ENCODE measurements at places on chromosomes 2 and 18.

- DNase-seq, result no peak
Measured at GRCh38 chr2:16391986-16392385, 273.6 kb downstream of the CYRIA start.

DNA sequence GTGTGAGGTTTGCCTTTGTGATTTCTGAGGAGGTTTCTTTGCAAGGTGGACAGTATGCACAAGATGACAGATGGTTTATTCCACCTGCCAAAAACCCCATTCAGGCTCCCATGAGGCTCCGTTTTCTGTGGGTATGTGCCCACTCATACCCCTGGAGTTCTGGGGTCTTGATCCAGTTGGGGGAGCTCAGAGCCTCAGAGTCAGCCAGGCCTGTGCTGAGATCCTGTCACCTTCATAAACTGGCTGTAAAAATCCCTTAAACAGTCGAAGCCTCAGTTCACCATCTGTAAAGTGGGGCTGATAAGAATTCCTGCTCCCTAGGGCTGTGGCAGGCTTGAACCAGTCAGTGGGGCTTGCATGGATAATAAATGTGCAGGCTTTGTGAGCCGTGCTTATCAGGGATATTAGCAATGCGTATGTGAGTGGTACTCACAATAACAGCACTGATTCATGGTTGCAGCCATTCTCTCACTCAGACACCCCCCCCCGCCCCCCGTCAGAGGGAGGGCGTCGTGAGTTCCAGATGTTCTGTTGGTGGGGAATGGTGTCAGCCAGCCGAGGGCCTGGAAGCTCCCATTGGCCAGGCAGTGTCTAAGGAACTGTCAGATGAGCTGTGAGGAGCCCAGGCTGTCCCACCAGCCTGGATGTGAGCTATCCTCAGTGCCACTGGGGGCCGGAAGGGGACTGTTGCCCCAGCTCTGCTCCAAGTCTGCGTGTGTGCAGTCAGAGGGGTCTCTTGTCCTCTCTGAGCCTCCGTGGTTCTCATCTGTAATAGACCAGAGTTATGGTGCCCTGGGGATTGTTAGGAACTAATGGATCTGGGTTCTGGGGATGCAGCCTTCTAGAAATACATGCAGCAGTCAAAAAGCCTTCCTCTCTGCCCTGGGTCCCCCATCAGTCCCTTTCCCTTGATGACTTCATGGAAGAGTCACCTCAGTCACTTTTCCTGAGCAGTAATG is 51.7 kb downstream of the KCNIP3 start:
- no peak for DNase-seq

DNA sequence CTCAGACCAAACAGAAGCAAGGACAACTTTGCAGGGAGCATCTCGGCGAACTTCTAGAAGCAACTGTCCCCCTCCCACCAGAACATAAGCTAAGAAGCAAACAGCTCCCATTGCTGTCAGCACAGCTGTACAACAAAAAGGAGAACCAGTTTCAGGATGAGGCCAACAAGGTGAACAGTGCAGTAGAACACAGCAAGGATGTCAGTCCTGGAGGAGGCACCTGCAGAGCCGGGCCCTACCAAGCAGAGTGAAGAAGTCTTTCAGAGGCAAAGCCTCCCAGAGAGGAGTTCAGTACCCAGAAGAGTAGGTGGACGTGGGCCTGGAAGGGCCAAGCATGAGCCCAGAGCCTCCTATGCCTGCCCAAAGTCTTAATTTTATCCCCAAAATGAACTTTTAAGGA is 1.0 kb downstream of the PASK start:
- DNase-seq, result no peak

GRCh38 chr2:157258520-157259326 is 1.2 kb downstream of the GALNT5 start:
- no peak for DNase-seq

DNA sequence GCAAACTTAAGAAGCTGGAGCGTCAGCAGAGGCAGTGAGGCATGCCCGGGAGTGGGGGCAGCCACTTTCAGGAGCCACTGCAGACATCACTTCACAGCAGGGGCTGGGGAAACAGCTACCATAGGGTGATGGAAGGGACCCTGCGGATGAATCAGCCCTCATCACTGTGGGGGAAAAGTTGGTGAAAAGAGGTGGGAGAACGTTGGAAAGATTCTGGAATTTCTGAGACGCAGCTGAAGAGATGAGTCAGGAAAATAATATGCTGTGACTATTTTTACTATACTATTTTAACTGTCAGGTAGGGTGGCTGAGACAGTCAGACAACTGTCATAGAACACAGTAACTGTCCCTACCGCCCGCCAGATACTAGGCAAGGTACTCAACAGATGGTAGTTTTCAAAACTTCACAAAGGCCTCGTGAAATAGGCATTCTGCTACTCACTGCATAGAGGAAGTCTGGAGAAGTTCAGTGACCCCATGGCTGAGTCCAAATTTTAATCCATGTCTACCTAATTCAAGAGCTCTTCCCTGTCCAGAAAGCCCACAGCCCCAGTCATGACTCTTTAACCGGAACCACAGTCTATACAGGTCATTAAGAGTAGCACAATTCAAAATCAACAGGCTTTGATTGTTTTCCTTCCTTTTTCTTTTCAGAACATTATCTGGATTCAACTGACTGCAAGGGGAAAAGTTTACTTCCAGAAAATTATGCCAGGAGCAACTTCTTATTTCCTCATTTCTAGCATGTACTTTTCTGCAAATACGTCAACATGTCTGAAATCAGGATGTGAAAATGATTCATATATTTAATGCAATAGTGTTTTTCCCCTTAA is 39.3 kb upstream of the EPB41L3 start:
- no peak for DNase-seq

- no peak for DNase-seq
Measured at GRCh38 chr2:56195563-56195962, 11.8 kb downstream of the CCDC85A start.

DNA sequence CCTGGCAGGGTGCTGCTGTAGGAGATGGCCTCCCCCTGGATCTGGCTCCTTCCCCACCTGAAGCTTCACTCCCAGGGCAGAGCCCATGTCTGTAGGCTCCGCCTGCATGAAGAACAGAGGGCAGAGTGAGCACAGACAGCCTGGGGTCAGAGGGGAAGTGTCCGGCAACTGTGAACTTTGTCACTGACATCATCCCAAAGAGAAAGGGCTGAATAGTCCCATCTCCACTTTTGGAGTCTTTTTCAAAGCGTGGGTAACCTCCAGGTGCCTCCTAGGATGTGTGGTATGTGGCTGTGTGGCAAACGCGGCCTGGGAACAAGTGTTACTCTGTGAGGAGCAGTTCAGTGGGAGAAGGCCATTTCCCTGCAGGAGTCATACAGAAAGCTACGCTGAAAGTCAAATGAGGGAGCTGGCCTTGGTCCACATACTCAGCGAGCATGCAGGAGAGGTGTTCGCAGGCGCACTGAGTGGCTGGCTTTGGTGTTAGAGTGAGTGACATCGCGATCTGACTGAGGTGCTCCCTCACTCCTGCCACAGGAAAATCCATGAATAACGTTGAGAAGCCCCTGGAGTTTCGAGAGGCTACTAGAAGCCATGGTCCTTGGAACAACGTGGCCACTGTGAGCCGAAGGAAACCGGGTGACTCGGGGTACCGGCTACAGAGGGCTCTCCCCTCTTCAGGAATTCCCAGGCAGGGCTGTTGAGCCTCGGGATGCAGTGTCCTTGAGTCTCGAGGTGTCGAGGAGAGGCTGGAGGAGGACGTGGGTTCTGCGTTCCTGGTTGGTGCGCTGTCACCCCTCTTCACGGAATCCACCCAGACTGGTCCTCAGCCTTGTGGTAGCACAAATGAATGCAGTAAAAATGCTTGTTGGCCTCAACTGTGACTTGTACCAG is 54.7 kb downstream of the CABLES1 start:
- DNase-seq, result no peak

- no peak for DNase-seq
Measured at GRCh38 chr2:232573042-232573441, 22.6 kb downstream of the EIF4E2 start.

DNA sequence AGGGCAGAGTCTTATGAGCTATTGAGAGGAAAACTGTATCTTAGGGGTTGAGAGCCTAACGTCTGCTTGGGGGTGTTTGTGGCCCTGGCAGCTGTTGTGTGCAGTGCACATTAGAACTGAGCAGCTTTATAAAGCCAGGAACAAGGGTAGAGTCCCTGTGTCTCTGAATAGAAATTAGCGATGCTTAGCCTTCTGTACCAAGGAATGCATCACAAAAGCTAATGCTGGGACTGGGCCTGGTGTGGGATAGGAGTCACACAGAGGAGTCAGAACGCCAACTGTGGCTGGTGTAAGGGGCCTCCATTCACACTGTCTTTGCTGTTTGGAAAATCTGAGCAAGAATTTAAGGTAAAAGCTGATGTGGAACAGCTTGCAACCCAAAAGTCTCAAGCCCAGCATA is 283.2 kb downstream of the SOX11 start:
- DNase-seq, result no peak

DNA sequence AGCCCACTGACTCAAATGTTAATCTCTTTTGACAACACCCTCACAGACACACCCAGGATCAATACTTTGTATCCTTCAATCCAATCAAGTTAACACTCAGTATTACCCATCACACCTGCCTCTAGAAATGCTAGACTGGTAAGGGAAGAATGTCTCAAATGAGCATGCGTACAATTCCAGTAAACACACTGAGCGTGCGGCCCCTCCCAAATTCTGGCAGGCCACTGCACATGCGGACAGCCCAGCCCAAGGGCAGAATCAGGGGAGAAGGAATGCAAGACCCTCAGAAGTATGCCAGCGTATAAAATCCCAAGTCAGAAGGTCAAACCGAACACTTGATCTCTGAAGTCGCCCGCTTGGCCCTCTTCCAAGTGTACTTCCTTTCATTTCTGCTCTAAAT is 7.6 kb upstream of the EMILIN2 start:
- no peak for DNase-seq

GRCh38 chr2:37827911-37828511 is 97.1 kb upstream of the RMDN2 start:
- DNase-seq, result peak; percentile 37

DNA sequence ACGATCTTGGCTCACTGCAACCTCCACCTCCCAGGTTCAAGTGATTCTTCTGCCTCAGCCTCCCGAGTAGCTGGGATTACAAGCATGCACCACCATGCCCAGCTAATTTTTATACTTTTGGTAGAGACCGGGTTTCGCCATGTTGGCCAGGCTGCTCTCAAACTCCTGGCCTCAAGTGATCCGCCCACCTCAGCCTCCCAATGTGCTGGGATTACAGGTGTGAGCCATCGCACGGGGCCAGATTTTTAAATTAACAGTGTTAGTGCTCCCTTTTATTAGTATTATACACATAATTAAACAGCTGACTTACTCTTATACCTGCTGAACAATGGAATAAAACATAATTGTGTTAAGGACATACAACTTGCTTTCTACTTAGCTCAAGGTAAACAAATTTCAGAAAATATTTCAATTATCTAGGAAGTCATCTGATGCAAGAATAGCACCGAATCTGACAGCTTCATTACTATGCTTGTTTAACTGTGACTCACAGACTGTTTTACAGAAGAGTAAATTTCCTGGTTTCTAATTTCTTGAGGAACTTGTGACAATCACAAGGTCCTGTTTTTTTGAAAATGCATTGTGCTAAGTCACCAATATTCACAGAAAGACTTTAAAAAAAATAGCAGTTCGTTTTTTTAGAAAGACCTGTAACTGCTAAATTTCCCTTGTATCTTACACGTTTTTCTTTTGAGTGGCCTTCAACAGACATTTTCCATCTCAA is 51.2 kb downstream of the SPIRE1 start:
- no peak for DNase-seq

DNA sequence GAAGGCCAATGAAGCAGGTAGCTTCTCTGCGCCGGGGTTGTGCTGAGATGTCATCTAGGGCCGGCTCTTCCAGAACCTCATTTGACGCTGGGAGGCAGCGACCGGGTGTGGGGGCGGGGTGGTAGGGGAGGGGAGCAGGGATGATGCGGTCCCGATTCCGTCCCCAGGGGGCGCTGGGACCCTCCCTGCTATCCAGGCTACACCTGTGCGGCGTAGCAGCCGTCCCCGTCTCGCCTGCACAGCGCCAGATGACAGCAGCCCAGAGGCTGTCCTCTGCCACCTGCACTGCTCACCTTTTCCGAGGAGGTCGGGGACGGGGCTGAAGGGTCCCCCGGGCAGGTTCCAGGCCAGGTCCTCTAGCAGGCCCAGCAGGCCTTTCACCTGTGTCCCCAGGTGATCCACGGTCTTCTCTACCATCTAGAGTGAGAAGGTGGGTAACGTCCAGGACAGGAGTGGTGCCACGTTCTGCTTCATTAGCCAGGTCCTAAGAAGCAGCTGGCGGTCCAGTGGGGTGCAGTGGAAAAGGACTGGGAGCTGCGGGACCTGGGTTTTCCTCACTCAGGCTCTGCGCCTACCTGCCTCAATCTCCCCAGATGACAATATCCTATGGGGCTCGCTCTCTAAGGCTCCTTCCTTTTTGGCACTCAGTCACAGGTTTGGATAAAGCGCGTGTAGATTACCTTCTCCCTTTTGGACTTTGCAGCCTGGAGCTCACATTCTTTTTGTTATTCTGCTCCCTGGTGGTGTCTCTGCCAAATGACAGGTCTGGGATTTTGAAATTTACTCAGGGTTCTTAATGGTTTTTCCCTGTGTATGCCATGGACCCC is 56.0 kb upstream of the RAB6C start:
- DNase-seq, result peak; percentile 25

- DNase-seq, result no peak
Measured at GRCh38 chr18:24915547-24915946, 436.4 kb downstream of the ZNF521 start.

DNA sequence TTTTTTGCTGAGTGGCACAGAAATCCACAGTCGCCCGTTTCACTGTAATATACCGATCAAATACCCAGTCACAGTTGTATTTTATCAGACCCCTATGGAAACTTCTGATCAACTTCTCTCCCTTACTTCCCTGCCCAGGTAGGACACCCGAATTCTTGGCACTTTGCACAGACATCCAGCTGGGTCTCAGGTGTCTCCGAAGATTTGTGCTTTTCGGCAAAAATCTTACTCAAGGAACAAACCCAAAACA is 596 bp downstream of the MREG start:
- no peak for DNase-seq

- no peak for DNase-seq
Measured at GRCh38 chr2:16726147-16726546, 60.5 kb upstream of the CYRIA start.

DNA sequence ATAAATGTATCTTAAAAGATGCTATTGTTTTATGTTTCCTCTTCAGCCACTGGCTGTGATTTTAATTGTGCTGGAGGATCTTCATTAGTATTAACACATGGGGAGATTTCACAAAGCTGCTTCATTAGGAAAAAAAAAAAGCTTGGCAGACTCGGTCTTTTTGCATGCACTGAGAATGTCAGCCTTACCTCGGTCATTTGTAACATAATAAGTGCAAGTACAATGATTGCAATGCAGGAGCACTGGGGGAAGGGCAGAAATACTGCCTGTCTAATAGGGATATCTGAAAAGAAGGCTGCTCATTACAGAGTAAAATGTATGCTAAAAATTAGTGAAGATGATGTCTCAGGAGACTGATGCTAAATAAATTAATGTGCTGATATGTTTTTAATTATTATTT is 1.3 kb upstream of the BAZ2B start:
- DNase-seq, result peak; percentile 2

GRCh38 chr18:68498185-68498584 is 216.7 kb downstream of the TMX3 start:
- no peak for DNase-seq
